HEK293T (cell line): ENCODE measurements at places on chromosomes 7 and 10.

DNA sequence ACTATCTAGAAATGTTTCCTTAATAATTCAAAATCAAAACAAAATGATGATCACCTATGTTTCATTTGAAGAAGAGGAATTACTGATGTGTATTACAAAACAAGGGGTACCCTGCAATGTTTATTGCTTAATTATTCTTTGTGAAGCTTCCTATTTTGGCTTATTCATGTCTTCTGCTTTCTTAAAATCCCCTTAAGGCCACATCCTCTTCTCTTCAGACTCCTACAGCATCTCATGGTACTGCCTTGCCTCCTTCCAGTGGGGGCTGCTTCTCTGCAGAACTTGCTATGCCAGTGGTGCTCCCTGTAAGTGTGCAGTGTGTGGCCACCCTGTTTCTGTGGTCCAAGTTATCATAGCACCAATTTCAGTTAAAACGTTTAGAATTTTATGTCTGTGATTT, 35.0 kb downstream of the CCDC146 start:
- DNase-seq = no peak

GRCh38 chr7:170551-171363, 21.6 kb upstream of the FAM20C start:
- DNase-seq = no peak

- peak; percentile 53 for DNase-seq
Observed at GRCh38 chr7:27071622-27072390, 24.0 kb downstream of the HOXA1 start.

GRCh38 chr10:26937371-26937770, 76.6 kb upstream of the ABI1 start:
- no peak for DNase-seq

DNA sequence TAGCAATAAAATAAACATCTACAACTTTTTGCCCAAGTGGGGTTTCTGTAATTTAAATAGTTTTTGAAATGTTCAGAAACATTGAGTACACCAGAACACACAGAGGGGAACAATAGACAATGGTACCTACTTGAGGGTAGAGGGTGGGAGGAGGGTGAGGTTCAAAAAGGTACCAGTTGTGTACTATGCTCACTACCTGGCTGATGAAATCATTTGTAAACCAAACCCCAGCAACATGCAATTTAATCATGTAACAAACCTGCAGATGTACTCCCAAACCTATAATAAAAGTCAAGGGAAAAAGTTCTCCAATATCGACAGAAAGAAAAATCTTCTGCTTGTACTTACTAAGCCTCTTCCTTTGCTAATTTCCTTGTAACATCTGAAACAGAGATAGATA, 4.2 kb upstream of the TES start:
- DNase-seq = no peak

DNA sequence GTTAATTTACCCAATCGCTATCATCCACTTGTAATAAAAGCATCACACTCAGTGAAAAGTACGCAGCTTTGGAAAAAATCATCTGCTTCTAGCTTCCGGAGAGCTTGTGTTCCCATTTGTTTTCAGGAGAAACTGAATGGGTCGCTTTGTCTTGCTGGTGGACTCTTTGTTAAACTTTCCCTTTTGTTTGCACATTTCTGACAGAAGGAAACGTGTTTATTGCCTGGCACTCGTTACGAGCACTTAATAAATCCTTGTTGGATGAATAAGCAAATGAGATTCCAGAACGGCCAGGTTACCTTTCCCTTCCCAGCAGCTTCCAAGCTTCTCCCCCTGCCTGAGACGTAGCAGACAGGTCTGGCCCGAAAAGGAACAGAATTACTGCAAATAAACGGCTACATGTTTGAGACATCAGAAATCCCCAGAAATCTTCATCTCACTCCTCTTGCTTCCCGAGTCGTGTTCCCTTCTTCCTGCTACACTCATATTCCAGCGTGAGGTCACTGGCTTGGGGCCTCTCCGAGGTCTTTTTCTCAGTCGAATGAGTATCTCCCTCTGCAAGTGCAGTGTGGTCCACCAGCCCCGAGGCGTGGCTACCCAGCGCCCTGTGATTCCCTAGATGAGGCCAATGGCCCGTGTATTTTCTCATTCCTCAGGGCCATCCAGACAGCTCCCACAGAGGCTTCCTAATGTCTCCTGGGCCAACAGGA, 167.2 kb downstream of the FRMD4A start:
- DNase-seq = no peak

DNA sequence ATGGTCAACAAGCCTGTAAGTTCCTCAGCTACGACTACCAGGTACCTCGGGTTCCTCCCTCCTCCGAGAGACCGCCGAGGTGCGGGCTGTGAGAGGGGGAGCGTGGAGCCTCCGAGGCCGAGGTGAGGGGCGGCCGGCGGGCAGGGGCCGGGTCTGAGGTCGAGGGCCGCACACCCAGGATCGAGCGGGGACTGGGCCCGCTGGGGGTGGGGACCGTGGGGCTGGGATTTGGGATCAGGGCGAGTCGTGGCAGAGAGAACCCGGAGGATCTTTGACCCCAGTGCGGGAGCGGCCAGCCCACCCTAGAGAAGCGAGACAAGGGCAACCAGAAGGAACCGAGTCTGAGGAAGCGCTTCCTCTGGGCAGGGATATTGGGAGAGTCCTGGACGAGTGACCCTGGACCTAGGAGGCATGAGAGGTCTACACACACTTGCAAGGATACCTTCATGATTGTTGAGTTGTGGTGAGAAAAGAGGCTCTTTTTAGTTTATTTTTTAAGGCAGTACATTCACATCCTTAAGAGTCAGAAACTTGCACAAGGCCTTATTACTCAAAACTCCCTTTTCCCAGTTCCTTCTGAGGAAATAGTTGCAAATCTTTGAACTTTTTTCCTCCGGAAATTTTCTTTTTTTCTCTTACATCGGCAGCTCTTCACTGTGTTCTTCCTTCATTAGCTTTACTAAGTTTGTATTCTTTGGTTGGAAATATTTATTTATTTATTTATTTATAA, 395 bp downstream of the ZNF487 start:
- DNase-seq = no peak

DNA sequence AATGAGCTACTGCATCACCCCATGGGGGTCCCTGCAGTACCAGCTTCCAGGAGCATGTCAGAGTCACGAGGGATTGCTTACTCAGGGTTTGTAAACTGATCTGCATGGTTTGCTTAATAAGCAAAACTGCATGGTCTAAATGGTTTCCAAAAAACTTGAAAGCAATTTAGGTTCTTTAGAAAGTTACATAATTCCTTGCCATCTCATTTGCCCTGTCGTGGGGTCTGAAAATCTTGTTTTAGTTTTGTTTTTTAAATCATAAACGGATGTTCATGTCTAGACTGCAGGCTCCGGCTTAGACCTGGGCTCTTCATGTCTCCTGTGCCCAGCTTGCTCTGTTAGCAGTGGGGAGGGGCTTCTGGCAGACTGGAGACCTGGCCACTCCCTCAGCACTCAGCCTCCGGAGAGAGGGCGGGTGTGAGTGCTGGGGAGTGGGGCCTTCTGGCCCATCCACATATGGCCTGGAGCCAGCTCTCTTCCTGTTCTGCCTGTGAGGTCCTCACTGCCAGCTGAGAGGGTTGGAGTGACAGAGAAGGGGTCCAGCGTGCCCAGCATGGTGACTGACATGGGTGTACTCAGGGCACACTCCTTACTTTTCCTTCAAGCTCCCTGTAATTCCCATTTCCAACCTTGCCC, 17.5 kb downstream of the PRF1 start:
- DNase-seq = peak; percentile 60
